ENCODE measurements at places on chromosomes 5 and 9. TPM values are rescaled to one million over a fixed set of nuclear protein-coding genes. Genes with fewer than 3 reads are reported as not detected.

C5orf46 gene
- total RNA-seq, result 0.38 TPM

C5orf52 gene
- not detected for total RNA-seq

SLC46A2 gene
- not detected for total RNA-seq

TMEM252 gene
- total RNA-seq, result 1.5 TPM

TMEM215 gene
- total RNA-seq, result not detected

DNA sequence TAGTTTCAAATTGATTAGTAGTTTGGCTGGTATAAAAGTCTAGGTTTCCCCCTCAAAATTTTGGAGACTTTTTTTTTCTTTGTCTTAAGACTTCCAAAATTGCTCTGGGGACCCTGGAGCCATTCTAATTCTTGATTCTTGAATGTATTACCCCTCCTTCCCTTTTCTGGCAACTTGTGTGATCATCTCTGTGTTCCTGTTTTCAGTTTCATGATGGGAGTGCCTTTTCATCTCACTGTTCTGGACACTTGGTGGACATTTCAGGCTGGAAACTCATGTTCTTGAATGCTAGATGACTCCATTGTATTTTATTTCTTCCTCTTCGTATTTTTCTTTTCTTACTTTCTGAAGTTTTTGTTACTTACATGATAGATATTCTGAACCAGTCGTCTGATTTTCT, 57.3 kb upstream of the LRRC70 start:
- H3K4me3 ChIP-seq, result no peak overlapping the region
- no peaks in the 10 kb centered on the region for H3K27me3 ChIP-seq
- peaks cover 29% of the 10 kb centered on the region for H3K36me3 ChIP-seq
- H3K27ac ChIP-seq, result no peak overlapping the region
- DNase-seq, result no peak

- DNase-seq, result no peak
- H3K4me3 ChIP-seq, result no peak overlapping the region
- H3K4me1 ChIP-seq, result peaks cover 12% of the 10 kb centered on the region
- no peak overlapping the region for H3K27ac ChIP-seq
- no peaks in the 10 kb centered on the region for H3K36me3 ChIP-seq
- no peaks in the 10 kb centered on the region for H3K27me3 ChIP-seq
Measured at GRCh38 chr5:52743970-52744369, 43.7 kb upstream of the ITGA1 start.

DNA sequence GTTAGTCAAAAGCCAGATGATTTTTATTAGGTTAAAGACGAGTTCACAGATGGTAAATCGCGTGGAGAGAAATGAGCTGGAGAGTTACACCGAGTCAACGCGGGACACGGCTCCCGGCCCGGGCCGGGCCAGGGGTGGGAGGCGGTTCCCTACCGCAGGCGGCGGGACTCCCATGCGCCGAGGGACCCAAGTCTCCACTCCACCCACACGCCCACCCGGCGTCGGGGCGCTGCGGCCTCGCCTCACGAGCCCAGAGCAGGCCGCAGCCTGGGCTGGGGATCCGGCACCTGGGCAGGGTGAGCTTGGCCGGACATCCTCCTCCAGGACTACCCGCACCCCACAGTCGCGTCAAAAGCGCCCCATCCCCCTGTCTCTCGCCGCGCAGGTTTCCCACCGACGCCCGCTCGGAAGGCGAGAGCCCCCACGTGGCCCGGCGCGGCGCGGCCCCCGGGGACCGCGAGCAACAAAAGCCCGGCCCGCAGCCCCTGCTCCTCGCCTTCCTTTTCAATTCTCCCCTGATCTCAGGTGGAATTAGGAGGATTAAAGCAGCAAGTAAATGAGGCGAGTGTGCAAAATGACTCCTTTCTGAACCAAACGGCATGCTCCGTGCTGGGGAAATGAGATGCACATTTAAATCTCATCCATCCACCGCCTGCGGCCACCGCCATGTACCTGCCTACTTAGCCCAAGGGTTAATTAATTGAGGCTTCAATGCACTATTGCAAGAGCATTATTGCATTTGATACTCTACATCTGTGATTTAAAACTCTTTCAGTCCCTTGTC, 196.5 kb upstream of the TBCA start:
- no peaks in the 10 kb centered on the region for H3K27me3 ChIP-seq
- peaks cover 3% of the 10 kb centered on the region for H3K4me1 ChIP-seq
- DNase-seq, result no peak
- H3K27ac ChIP-seq, result no peak overlapping the region
- H3K36me3 ChIP-seq, result no peaks in the 10 kb centered on the region

DNA sequence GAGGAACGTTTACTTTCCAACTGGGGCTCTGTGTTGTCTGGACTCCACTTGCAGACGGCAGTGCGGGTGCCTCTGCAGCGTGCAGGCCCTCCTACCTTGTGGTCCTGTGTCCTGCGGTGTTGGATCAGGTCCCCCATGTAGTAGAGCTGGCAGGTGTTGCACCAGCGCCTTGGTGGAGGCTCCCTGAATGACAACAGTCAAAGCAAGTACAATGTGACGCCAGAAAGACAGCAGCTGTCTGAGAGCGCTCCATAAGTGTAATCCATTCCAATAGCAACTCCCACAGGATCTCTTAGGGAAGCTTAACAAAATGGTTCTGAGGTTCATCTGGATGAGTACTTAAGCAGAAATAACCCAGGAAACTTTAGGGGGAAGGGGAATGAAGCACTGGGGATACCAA, 9.9 kb downstream of the BBLN start:
- H3K4me1 ChIP-seq, result no peaks in the 10 kb centered on the region
- no peak for DNase-seq
- no peak overlapping the region for H3K4me3 ChIP-seq
- H3K27me3 ChIP-seq, result no peaks in the 10 kb centered on the region

GRCh38 chr9:13677801-13678200, 398.3 kb upstream of the MPDZ start:
- DNase-seq, result no peak
- no peak overlapping the region for H3K4me3 ChIP-seq
- no peak overlapping the region for H3K27ac ChIP-seq
- no peaks in the 10 kb centered on the region for H3K36me3 ChIP-seq
- no peaks in the 10 kb centered on the region for H3K4me1 ChIP-seq

DNA sequence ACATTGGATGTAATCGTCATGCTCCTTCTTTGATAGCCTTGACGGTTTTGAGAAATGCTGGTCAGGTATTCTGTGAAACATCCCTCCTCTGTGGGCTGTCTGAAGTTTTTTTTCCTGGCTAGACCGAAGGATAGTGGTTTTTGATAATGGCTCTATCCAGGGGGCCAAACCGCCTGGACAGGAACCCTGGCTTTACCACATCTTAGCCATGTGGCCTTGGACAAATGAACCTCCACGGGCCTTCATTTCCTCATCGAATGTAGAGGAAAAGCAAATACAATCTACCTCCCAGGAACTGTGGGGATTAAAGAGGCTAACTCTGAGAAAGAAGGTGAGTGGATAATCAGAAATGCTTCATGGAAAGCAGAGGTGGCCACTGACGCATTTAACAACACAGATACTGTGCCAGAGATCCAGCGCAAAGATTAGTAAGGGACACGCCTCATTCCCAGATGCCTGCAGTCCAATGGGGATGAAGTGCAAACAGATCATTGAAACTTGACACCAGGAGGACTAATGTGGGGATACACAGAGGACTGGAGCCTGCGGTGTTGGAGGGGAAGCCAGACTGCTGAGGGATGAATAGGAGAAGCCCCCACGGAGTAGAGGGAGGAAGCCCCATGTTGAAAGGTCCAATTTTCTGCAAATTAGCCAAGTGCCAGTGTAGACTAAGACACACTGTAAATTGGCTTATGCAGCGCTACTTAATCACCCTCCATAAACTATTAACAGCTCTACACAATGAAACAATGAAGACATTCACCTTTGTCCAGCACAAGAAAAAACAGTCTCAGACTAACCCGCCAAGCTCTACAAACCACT, 41.6 kb downstream of the MYO10 start:
- H3K4me1 ChIP-seq, result peaks cover 24% of the 10 kb centered on the region
- peak overlapping the region; percentile 57 for H3K27ac ChIP-seq
- peak overlapping the region; percentile 27 for H3K4me3 ChIP-seq
- H3K27me3 ChIP-seq, result no peaks in the 10 kb centered on the region
- peak; percentile 90 for DNase-seq

- peak within 1 kb of the TSS; percentile 98 for H3K4me3 ChIP-seq
- H3K27ac ChIP-seq, result peak within 1 kb of the TSS; percentile 96
- no peaks in the 10 kb centered on the region for H3K36me3 ChIP-seq
- H3K4me1 ChIP-seq, result peaks cover 27% of the 10 kb centered on the region
Measured at GRCh38 chr9:13279284-13280141, at the start of gene MPDZ. Gene MPDZ, minus strand, starts transcription at chr9:13279692. Its CDS starts 29,377 bp downstream, at chr9:13250315.

- DNase-seq, result no peak
- no peak overlapping the region for H3K27ac ChIP-seq
- no peak overlapping the region for H3K4me3 ChIP-seq
- no peaks in the 10 kb centered on the region for H3K36me3 ChIP-seq
- no peaks in the 10 kb centered on the region for H3K27me3 ChIP-seq
- H3K4me1 ChIP-seq, result no peaks in the 10 kb centered on the region
Measured at GRCh38 chr5:76303921-76304320, 99.2 kb upstream of the IQGAP2 start.

- no peak overlapping the region for H3K4me3 ChIP-seq
- no peak overlapping the region for H3K27ac ChIP-seq
- H3K36me3 ChIP-seq, result no peaks in the 10 kb centered on the region
- 0 out of 2 replicates have a peak, but pooled peaks cover 5% of the 10 kb centered on the region for H3K27me3 ChIP-seq
Measured at GRCh38 chr5:151587796-151588555, 3.2 kb downstream of the FAT2 start.

DNA sequence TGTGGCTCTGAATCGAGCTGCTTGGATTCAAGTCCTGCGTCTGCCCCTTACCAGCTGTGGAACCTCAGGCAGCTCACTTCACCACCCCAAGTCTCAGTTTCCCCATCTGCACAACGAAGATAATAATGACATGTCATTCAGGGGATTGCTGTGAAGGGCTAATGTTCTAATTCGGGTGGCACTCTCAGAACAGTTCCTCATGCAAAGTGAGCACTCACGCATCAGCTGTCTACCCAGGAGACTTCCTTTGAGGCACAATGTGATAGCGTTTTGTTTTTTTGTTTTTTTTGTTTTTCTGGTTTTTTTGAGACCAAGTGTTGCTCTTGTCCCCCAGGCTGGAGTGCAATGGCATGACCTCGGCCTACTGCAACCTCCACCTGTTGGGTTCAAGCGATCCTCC, 56.4 kb downstream of the NTNG2 start:
- H3K4me3 ChIP-seq, result no peak overlapping the region
- H3K4me1 ChIP-seq, result peaks cover 12% of the 10 kb centered on the region
- peaks cover 26% of the 10 kb centered on the region for H3K27me3 ChIP-seq
- no peak overlapping the region for H3K27ac ChIP-seq
- no peak for DNase-seq

DNA sequence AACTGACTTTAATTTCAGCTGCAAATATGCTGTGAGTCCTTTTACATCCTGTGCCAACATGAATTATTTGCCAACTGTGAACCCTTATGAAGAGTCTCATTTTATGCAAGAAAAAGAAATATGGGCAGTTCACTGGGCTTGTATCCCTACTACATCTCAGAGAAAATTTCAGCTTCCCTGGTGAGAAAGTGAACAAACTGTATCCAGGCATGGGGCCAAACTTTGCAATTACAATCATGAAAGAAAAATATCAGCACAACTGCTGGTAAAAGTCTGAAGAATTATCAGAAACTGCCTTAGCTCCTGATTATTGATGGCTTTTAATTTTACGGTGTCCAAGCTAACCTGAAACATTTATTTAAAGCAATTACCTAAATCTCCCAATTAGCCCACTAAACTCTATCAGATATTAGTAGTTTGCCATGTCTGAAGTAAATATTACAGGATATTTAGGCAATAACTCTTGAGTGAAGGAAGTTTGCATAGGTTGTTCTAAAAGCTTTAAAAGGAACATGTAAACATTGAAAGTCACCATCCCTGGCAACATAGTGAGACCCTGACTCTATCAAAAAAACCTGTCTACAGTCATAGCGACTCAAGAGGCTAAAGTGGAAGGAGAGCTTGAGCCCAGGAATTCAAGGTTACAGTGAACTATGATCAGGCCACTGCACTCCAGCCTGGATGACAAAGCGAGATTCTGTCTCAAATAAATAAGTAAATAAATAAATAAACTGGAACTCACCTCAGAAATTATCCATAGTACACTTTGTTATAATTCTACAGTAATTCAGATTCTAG, 83.9 kb upstream of the HCN1 start:
- H3K4me1 ChIP-seq, result no peaks in the 10 kb centered on the region
- H3K36me3 ChIP-seq, result no peaks in the 10 kb centered on the region
- H3K4me3 ChIP-seq, result no peak overlapping the region
- no peak overlapping the region for H3K27ac ChIP-seq

DNA sequence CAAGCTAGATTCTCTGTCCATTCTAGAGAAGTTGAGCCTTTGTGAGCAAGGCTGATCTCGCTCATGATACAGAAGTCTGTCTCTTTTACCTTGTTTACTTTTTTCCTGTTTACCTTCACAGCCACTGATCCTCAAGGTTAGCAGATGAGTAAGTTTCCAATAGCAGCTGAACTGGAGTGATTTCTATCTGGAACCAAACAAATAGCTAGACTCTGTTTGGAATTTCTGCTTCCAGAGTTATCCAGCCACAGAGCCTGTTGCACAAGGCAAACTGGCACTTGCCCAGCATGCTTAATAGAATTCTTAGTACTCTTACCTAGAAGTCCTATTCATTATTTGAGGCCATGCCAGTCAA, 12.8 kb upstream of the PANK3 start:
- no peak for DNase-seq
- no peaks in the 10 kb centered on the region for H3K4me1 ChIP-seq
- no peak overlapping the region for H3K4me3 ChIP-seq
- no peaks in the 10 kb centered on the region for H3K36me3 ChIP-seq
- no peaks in the 10 kb centered on the region for H3K27me3 ChIP-seq
- H3K27ac ChIP-seq, result no peak overlapping the region

GRCh38 chr9:14827805-14828204, 82.4 kb downstream of the FREM1 start:
- H3K4me1 ChIP-seq, result no peaks in the 10 kb centered on the region
- no peak for DNase-seq
- H3K36me3 ChIP-seq, result 0 out of 2 replicates have a peak, but pooled peaks cover 2% of the 10 kb centered on the region

- no peaks in the 10 kb centered on the region for H3K36me3 ChIP-seq
- peak; percentile 68 for DNase-seq
- peak overlapping the region; percentile 49 for H3K4me3 ChIP-seq
- peaks cover 12% of the 10 kb centered on the region for H3K4me1 ChIP-seq
- no peaks in the 10 kb centered on the region for H3K27me3 ChIP-seq
Measured at GRCh38 chr9:87336914-87337333, 160.7 kb upstream of the DAPK1 start.

- H3K27me3 ChIP-seq, result no peaks in the 10 kb centered on the region
- H3K4me1 ChIP-seq, result 0 out of 2 replicates have a peak, but pooled peaks cover 3% of the 10 kb centered on the region
- H3K4me3 ChIP-seq, result no peak overlapping the region
Measured at GRCh38 chr9:36140086-36141084, 3.9 kb downstream of the GLIPR2 start.

DNA sequence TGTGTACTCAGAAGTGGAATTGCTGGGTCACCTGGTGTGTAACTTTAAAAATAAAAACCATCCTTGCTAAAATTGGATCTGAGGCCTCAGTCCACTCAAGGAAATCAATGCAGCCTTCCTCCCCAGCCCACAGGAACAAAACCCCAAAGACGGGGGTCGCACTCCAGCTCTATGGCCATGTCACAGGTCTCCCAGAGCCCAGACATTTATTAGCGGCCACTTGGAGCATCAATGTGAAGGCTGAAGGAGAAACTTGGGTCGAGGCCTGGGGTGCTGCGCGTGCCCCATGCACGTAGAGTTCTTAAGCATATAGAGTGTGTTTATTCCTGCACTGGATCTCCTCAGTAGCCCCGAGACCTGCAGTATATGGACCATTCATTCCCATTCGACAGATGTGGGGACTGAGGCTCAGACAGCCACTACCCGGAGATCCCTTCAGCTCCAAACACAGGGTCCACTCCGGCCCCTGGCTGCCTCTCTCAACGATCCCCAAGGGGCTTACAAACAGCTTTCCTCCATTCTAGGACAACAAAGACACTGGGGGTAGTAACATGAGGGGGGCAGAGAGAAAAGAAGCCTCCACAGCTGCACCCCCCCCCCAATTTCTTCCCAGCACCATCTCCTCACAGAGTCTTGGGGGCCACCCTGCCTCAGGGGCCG, 14.3 kb upstream of the OLFM1 start:
- no peaks in the 10 kb centered on the region for H3K4me1 ChIP-seq
- H3K36me3 ChIP-seq, result no peaks in the 10 kb centered on the region
- no peak for DNase-seq
- peaks cover 6% of the 10 kb centered on the region for H3K27me3 ChIP-seq
- H3K4me3 ChIP-seq, result no peak overlapping the region

Measured in SJCRH30 (cell line).